Transverse colon (tissue), 4 donors: ENCODE measurements at places on chromosomes 1 and 21. TPM values are rescaled to one million over a fixed set of nuclear protein-coding genes. Genes with fewer than 3 reads are reported as not detected.
A peak's percentile ranks its signal among the peaks of the same experiment; 100 is the strongest.

DNA sequence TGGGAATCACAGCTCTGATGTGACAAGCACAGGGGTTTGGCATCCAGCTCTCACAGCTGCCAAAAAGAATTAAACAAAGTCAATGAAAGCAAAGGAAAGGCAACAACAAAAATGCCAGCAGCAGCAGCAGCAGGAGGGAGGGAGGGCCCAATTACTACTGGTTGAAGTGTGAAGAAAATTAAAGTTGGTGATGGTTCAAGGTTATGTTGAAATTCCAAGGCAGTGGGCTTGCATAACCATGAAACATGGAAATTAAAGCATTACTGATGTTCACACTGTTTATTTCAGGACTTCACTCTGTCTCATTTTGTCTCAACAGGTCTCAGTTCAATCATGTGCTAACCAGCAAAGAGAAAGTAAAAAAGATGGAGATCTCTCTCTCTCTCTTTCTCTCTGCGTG lies 220.3 kb upstream of the LYPLAL1 start:
- DNase-seq = no peak

DNA sequence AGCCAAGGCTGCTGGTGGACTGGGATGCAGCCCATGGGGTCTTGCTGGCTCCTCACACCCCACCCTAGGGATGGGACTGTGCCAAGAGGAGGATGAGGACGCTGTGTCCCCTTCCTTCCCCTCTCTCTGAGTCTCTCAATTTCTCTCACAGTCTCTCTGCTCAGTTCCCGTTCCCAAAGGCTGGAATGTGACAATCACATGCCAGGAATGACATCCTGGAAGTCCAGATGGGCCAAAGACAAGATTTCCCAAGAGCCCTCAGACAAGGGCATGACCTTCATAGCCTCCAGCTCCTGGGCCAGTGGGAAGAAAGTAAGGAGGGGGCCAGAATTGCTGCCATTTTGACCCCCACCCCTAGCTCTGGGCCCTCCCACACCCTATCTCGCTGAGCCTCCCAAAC lies 7.6 kb upstream of the CDCP2 start:
- DNase-seq = no peak

GRCh38 chr1:57803586-57803985 lies 379.7 kb upstream of the DAB1 start:
- no peak for DNase-seq

GRCh38 chr1:151887028-151887427 lies 22.3 kb downstream of the THEM4 start:
- no peak for DNase-seq

- no peak for DNase-seq
Observed at GRCh38 chr1:3975903-3976630, 76.0 kb upstream of the C1orf174 start.

- peak; percentile 40 for DNase-seq
Observed at GRCh38 chr1:236685917-236686814, at the start of gene ACTN2. ACTN2 (plus strand) TSS chr1:236686499; CDS start chr1:236686674, 175 bp downstream.

DNA sequence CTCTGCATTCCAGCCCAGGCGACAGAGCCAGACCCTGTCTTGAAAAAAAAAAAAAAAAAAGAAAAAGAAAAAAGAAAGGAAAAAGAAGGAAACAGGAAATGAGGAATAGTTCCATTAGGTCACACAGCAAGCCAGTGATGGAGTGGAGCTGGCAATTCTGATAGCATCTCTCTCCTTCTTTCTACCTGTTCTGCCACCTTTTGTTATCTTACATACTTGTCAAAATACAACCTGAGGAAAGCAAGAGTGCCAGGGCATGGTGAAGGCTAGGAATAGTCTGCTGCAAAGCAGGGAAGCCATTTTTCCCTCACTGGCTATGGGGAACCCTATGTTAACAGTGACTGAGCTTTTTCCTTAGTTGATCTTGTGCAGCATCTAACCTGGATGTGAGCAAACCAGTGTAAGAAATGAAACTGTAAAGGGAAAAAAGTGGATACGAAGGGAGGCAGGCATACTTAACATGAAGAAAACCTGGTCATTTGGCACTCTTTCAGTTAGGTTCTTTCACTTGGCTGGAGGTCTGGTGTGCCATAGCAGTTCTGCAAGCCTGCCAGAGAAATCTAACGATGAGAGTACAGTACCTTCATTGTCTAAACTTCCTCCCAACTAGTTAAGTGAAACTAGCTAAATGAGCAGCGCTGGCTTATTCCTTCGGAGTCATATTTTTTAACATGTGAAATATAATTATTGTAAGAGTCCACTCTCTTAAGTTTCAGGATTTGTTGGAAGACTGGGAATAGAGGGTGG lies 17.9 kb upstream of the THEM5 start:
- DNase-seq = no peak

GRCh38 chr1:67405473-67406245 lies 24.5 kb downstream of the SERBP1 start:
- no peak for DNase-seq

The SLAMF8 gene
- 0.37 TPM for total RNA-seq

- DNase-seq = no peak
Observed at GRCh38 chr1:31977385-31978131, 36.1 kb upstream of the KHDRBS1 start.

- peak; percentile 68 for DNase-seq
Observed at GRCh38 chr1:84781946-84782771, 91.9 kb upstream of the SSX2IP start.

The WDR64 gene
- not detected for total RNA-seq

- no peak for DNase-seq
Observed at GRCh38 chr1:58059789-58060188, 486.7 kb downstream of the OMA1 start.

- no peak for DNase-seq
Observed at GRCh38 chr21:31351438-31351837, 7.4 kb upstream of the TIAM1 start.

GRCh38 chr1:231419738-231420298 lies 2.3 kb downstream of the EGLN1 start:
- no peak for DNase-seq

The TCHH gene
- total RNA-seq = under 0.01 TPM

- DNase-seq = peak; percentile 63
Observed at GRCh38 chr1:1325288-1326074, 879 bp downstream of the CPTP start.

The ARHGEF10L gene
- total RNA-seq = 270 TPM

GRCh38 chr1:41354956-41355355 lies 6.3 kb upstream of the FOXO6 start:
- no peak for DNase-seq

The SPRR2G gene
- not detected for total RNA-seq

The PHTF1 gene
- 3.0 TPM for total RNA-seq

The KLHDC9 gene
- 0.80 TPM for total RNA-seq

DNA sequence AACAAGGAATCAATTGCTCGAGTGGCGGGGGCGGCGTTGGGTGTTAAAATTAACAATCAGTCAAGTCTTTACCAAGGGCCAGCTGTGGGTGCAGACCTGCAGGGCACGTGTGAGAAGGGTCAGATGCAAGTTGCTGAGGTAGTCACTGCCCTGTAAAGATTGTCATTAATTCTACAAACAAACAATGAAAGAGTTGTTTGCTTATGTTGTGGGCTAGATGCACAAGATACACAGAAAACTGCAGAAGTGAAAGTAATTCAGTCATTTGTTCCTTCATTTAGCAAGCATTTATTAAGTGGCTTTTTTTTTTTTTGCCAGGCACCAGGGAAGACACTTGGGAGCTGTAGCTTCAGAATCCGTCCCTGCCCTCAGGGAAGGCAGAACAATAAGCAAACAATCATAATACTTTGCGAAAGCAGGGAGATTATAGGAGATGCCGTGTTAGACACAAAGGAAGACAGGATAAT lies 79.5 kb downstream of the NR5A2 start:
- no peak for DNase-seq

DNA sequence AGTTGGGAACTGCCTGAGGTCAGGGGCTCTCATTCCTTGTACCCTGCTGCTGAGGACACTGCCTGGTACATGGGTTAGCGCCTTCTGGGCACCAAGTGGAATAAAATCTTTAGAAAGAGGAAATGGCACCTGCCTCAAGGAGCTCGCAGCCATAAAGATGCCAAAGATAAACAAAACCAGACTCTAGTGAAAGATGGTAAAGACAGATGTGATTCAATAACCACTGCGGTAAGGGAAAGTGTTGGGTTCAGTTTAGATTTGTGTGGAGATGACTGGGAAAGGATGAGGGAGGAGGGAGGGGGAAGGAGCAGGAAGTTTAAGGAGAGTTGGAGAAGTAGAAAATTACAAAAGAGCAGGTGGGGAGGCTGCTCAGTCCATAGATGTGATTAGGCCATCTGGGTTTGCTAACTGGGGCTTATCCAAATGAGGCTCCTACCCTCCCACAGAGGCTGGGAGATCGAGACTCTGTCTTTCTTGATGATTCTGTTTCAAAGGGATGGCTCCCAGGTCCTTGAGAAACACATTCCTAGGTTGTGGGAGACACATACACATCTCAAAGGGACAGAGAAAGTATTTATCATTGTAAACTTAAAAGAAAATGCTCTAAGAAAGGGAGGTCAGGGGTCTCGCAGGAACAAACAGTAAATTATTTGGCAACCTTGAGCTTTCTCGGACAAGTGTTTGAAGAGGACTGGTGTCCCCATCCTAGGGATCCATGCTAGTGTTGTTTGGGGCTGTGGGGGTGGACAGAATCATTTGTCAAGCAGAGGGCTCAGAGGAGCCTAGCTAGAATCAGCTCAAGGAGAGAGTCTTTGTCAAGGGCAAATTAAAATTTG lies 65.7 kb upstream of the MORC3 start:
- no peak for DNase-seq

DNA sequence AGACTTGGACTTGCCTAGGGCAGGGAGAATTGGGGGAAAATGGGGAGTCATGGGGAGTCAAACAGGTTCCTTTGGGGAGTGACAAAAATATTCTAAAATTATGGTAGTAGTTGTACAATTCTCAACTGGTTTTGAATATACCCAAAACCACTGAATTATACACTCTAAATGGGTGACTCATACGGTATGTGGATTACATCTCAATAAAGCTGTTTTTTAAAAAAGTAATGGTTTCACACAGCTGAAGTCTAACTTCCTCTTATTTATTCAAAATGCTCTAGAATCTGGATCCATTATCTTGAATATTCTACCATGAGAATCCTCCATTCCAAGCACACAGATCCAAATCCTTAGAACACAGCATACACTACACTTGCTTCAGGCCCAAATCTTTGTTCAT lies 11.1 kb downstream of the EIF4G3 start:
- no peak for DNase-seq
